ENCODE measurements at places on chromosomes 4 and X. TPM values are rescaled to one million over a fixed set of nuclear protein-coding genes. Genes with fewer than 3 reads are reported as not detected.

The CENPE gene
- 2.4 TPM for total RNA-seq

The IL9R gene
- total RNA-seq = not detected

The ETDA gene
- total RNA-seq = not detected

The DCUN1D4 gene
- 36.1 TPM for total RNA-seq

The HHIP gene
- 61.1 TPM for total RNA-seq

The SPOCK3 gene
- total RNA-seq = 0.09 TPM

The DCAF12L1 gene
- total RNA-seq = not detected

The NKX1-1 gene
- total RNA-seq = not detected

The SLC38A5 gene
- total RNA-seq = 1.0 TPM

The NSUN7 gene
- under 0.01 TPM for total RNA-seq

The MAGEB10 gene
- not detected for total RNA-seq

The EXOC1L gene
- total RNA-seq = not detected

The FAM184B gene
- total RNA-seq = not detected

Data from dermis lymphatic vessel endothelial cell (primary cell).